ENCODE measurements at places on chromosomes 1 and 21.
A peak's percentile ranks its signal among the peaks of the same experiment; 100 is the strongest.

DNA sequence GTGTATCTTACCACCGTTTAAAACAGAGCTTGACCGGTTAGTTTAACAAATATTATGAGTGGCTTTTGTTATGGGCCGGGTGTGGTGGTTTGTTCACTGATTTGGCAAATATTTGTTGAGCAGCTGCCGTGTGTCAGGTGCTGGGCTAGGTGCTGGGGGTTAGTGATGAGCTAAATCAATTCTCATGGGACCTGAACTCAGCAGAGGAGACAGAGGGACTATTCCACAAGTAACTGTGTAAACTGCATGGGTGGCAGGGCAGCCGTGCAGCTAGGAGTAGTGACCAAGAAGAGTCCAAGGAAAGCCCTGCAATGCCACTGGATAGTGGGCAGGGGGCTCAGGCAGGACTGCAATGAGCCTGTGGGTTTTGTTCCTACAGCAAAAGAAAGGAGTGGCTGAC is 11.2 kb upstream of the C2CD2 start:
- no peak for DNase-seq

DNA sequence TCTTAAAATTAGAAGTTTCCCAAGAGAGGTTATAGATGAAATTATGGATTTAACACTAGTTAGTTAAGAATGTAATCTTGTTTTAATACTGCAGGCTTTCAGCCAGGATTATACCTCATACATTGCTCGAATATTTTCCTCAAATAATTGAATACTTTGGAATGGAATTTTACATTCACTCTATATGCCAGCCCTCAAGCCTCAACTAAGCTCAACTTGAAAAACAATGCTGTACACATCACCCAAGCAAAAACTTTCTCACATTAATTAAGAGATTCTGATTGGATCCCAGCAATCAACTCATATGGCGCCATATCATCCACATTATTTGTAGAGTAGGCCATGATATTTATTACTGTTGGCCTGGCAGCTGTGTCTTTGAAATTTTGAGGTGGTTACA is 710.7 kb upstream of the ADAMTS5 start:
- DNase-seq, result no peak

DNA sequence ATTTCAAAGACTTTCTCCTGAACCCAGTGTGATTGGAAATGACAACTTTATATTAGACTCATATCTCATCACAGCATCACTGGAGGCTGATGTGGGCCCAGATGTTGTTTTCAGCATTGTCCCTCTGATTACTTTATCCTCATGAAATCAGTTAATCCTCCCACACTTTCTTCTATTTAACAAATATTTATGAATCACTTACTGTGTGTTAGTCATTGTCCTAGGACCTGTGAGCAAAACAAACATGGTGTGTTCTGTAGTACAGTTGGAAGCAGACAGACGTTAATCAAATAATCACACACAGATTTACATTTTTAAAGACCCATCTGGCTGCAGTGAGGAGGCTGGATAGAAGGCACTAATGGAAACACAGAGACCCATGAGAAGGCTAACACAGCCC is 383.7 kb downstream of the PRDM2 start:
- DNase-seq, result no peak

GRCh38 chr21:46585191-46585953 is 19.5 kb downstream of the S100B start:
- no peak for DNase-seq

GRCh38 chr1:211951856-211952255 is 83.5 kb downstream of the INTS7 start:
- peak; percentile 81 for DNase-seq

GRCh38 chr1:213905344-213905743 is 82.4 kb upstream of the PROX1 start:
- no peak for DNase-seq

DNA sequence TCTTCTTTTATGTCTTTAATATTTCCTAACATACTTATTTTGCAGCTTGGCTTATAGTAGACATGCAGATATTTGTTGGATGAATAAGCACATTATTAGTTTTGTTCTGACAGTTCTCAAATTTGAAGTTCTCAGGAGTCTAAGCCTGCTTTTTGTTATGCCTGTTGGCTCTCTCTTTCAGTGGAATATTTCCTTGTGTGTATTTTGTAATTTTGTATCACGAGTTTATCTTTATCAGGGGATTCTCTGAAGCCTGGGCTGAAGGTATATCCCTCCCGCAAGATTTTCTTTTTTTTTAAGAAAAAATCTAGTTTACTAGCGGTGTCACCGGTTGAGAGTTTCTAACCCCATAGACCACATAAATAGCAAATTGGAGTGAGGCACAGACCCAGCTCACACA is 105.9 kb downstream of the RGL1 start:
- no peak for DNase-seq

- DNase-seq, result no peak
Measured at GRCh38 chr1:101392552-101392951, 155.7 kb downstream of the S1PR1 start.

- DNase-seq, result no peak
Measured at GRCh38 chr21:24939291-24939690, 668.0 kb downstream of the MRPL39 start.

DNA sequence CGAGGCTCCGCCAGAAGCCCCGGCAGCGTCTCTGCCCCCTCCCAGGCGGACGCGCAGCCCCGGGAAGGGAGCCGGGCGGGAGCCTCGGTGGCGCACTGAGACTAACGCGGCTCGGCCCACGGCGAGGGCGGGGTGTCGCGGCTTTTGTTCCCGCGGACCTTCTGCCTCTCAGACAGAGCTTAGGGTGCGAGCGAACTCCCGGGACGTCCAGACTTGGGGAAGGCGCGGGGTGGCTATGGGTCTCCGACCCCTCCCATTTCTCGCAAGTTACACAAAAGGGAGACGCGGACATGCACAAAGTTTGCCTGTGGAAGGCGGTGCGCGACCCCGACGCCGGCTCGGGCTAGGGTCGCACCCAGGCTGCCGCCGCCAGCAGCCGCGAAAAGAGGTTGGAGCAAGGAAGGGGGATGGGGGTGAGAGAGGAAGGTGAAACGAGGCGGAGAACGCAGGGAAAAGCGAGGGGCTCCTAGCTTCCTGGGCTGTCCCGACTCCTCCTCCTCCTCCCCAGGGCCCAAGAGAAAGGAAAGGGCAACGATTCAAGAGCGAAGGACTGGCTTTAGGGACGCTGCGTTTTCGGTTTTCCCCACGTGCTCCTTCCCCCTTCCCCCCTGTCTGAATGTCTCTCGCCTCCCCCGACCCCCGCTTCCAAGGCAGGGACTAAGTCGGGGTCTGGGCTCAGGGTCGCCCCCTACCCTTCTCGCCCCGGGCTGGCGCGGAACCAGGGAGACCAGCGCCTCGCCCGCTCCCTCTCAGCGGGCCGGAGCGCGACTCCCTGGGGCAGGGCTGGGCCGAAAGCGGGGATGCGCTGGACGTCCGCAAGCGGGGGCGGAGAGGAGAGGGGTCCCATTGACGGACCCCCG is 729 bp downstream of the APP start:
- peak; percentile 75 for DNase-seq

GRCh38 chr1:184052194-184052559 is 647 bp downstream of the TSEN15 start:
- DNase-seq, result no peak

DNA sequence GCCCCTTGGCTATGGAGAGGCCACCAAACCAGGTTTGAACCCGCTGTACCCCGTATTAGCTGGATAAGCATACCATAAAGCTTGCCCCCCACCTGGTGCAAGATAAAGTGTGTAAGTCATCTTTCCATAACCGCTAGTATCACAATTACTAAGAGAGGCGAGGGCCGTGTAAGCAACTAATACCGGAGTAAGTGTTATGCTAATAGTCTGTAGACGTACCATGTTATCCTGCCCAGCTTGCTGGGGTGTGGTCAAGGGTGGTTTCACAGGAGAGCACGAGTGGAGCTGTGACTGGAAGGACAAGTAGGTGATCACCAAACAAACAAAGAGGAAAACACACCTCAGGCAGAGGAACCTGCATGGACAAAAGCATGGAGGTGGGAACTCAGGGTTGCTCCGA is 3.6 kb upstream of the TNFRSF1B start:
- DNase-seq, result no peak

DNA sequence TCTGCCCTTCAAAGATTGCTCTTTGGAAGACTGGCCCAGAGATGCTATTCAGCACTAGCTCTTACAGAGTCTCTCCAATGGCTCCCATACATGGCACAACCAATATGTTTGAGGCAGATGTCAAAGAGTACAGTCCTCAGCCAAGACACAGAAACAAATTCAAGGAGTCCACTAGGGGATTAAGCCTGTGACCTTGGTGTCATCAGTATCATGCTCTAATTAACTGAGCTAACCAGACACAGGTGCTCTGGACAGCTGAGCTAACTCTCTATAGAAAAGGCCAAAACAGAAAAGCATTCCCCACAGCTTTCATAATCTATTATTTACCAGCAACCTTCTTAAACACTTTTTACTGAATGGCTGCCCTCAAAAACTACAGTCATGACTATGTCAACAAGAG is 666.0 kb upstream of the PLXNA2 start:
- DNase-seq, result no peak

- no peak for DNase-seq
Measured at GRCh38 chr1:230896779-230897178, 28.5 kb upstream of the C1orf198 start.

- no peak for DNase-seq
Measured at GRCh38 chr1:1245817-1246576, 525 bp downstream of the C1QTNF12 start.

DNA sequence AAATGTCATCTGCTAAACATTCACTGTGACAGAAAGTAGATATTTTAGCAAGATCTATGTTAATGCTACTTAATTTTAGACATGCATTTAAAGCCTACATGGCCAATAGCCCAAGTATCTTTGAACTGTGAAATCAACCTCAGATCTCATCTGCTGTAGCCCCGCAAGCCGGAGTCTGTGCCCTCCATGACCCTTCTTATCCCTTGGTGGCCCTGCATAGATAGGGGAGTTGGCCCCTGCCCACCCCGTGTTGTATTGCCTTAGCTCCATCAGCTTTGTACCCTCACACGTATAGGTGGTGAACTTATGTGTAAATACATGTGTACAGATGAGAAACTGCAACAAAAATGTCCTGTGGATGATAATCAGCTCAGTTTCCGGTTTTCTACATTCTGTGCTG is 18.5 kb downstream of the ATP5PO start:
- no peak for DNase-seq

- DNase-seq, result peak; percentile 59
Measured at GRCh38 chr1:36199934-36200741, 24.1 kb upstream of the THRAP3 start.

GRCh38 chr1:241061062-241061461 is 295.9 kb downstream of the RGS7 start:
- DNase-seq, result no peak

GRCh38 chr1:202624088-202624780 is 86.0 kb downstream of the SYT2 start:
- no peak for DNase-seq

DNA sequence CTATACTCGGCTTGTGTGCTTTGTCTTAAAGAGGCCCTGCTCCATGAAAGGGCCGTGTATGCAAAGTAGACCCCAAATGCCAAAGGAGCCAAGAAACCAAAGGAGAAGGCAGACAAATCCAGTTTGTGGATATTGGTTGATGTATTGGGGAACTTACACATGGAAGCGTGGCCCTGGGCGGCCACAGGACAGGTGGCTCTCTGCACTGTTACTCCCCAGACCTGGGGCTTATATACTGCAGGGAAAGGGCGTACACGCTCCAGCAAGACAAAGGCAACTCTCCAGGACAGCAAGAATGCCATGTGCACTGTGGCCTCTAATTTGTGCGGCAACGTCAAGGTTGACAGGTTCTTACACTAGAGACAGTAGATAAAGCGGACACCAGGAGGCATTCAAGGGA is 24.8 kb downstream of the RSPH1 start:
- no peak for DNase-seq
